Non-pigmented ciliary epithelial cell (primary cell): ENCODE measurements at places on chromosomes 16 and 17.

GRCh38 chr17:77540975-77541374 lies 400.2 kb downstream of the SEC14L1 start:
- DNase-seq = no peak

DNA sequence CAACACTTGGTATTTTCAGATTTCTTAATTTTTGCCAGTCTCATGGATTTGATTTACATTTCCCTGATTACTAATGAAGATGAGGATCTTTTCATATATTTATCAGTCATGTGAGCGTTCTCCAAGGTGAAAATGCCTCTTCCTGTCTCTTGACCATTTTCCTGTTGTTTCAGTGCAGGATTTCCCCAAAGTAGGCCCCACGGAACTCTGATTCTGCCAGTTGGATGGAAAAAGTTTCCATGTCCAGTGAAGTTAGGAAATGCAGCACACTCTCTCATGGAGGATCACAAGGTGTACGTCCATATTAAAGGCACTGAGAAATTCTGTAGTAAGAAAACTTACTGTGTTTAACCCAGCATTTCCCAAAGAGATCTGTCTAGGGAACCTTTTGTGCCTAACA lies 16.5 kb upstream of the LIMD2 start:
- DNase-seq = no peak

- DNase-seq = no peak
Measured at GRCh38 chr16:12502676-12503075, 301.0 kb downstream of the CPPED1 start.

GRCh38 chr17:51741458-51741857 lies 417.1 kb downstream of the CA10 start:
- DNase-seq = no peak

DNA sequence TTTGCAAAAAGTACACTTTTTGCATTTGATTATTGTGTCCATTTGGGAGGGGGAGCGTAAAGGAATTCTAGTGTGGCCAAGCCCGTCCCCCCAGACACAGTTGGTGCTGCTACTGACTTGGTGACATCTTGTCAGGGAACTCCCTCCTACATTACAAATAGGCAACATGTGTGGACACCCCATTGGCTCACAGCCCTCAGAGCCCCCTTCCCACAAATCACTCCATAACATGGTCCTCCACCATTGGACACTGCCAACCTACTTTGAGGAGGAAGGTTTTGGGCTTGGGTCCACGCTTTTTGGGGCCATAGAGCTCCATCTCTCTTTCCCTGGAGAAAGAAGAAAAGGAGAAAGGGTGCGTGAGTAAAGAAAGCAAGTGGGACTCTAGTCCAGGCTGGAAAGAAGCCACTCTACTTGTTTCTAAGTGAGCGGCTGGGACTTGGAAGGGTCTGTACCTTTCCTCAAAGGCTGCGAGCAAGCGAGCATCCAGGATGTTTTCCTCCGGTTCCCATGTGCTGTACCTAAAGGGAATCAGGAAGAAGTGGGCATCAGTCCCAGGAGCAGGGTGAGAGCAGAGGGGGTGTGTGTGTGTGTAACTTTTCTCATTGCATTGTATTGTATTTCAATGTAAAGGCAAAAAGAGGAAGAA lies 958 bp downstream of the CBX8 start:
- DNase-seq = no peak

GRCh38 chr16:66690106-66690847 lies 6.3 kb downstream of the CMTM4 start:
- DNase-seq = no peak

DNA sequence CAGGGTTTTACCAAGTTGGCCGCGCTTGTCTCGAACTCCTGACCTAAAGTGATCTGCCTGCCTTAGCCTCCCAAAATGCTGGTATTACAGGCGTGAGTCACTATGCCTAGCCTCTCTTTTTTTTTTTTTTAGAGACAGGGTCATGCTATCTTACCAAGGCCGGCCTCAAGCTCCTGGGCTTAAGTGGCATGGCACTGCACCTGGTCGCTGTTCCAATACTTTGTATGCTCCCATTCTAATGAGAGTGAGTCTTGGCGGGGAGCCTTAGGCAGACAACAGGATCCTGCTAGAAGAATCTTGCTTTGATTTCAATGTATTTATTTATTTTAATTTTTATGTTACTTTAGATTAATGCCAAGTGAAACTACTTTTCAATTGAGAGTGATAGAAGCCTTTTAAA lies 21.9 kb downstream of the TOM1L2 start:
- DNase-seq = no peak

DNA sequence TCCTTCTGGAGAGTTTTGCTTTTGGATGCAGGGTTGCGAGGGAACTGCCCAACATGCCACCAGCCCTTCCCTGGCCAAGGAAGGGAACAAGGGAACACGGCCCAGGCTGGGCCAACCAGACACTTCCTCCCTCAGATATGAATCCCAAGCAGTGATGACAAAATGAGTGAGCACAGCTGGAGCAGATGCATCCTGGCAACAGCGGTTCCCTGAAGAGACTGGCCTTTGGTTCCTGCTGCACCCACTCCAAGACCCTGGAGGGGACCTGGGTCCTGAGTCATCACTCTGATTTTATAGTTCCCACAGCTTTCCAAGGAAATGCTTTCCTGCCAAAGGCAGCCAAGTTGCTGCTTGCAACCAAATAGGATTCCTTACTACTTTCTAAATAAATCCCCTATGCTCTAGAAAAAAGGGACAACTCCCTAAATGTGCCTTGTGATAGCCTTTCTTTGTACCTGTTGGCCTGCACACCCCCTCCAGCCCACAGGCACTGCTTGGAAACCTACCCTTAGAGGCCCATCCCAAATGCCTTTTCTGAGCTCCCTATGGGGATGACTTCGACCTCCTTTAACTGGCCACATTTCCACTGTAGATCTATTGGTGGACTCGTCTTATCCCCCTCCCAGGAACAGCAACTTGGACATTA lies 5.3 kb downstream of the ST3GAL2 start:
- no peak for DNase-seq

GRCh38 chr17:7191571-7192270 lies 12.6 kb upstream of the ASGR1 start:
- no peak for DNase-seq

DNA sequence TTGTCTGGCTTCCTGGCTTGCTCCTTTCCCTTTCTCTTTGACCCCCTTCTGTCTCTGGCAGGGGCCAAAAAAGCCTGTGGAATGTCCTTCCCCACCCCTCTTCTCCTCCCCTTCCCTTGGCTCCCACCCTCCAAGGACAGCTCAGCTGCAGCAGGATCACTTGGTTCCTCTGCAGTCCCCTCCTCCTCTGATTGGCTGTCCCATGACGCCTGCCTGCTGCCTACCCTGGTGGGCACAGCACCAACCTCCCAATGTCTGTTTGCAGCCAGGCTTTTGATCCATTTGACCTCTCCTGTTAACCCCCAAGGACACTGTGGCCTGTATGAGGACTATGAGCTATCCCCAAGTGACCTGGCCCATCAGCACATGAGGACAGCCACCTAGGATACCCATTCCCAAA lies 14.8 kb upstream of the MTMR4 start:
- no peak for DNase-seq

DNA sequence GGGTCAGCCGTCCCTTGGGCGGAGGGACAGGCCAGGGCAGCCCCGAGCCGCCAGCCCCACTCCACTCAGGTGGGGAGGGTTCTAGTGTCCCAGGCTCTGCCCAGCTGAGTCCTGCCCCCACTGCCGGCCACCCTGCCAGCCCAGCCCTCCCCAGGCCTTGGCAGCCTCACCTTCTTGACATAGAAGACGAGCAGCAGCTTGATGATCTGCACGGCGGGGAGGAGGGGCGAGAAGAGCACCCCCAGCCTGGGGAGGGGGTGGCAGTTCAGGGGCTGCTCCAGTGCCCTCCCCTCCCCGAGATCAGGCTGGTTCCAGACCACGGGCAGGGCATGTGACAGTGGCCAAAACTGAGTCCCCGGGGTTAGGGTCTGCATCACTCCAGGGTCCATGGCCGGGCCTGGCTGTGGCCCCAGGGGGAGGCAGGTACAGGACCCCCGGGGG lies 9.7 kb downstream of the TMC6 start:
- DNase-seq = no peak

- no peak for DNase-seq
Measured at GRCh38 chr16:56263711-56264608, 72.7 kb downstream of the GNAO1 start.

- no peak for DNase-seq
Measured at GRCh38 chr16:82783933-82784572, 157.3 kb downstream of the CDH13 start.

DNA sequence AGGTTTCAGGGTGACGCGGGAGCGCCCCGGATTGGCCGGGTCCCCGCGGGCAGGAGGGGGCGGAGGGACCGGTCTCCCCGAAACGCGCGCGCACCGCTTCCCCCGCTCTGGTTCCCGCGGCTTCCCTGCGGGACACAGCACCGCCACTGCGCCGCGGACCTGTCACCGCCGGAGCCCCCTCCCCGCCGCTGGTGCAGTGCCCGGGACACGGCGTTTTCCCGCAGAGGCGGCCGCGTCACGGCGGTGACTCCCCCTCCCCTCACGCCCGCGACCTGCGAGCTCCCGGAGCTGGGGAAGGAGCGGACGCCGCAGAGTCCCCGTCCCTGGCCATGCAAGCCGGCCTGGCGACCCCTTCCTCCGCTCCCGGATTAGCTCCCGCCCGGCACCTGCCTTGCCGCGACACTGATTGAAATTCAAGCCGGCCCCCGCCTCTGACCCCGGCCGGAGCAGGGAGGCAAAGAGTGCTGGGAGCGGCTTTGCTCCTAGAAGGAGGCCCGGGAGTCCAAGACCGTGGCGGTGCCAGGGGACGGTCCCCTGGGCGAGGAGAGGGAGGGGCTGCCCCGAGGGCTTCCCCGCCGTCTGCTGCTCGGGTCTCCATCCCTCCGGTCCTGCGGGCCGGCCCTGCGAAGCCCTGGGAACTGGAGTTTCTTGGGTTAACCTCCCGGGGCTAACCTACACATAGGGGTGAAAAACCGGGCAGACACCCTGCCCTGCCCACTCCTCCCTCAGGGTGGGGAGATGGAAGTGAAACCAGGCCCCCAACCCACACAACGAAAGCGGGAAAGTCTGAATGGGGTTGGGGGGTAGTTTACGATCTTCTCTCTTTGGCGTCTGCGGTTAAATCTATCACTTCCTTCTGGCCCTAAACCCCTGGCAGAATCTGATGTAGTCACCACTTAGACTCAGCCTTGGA lies 1.0 kb downstream of the RHBDL3 start:
- DNase-seq = no peak

DNA sequence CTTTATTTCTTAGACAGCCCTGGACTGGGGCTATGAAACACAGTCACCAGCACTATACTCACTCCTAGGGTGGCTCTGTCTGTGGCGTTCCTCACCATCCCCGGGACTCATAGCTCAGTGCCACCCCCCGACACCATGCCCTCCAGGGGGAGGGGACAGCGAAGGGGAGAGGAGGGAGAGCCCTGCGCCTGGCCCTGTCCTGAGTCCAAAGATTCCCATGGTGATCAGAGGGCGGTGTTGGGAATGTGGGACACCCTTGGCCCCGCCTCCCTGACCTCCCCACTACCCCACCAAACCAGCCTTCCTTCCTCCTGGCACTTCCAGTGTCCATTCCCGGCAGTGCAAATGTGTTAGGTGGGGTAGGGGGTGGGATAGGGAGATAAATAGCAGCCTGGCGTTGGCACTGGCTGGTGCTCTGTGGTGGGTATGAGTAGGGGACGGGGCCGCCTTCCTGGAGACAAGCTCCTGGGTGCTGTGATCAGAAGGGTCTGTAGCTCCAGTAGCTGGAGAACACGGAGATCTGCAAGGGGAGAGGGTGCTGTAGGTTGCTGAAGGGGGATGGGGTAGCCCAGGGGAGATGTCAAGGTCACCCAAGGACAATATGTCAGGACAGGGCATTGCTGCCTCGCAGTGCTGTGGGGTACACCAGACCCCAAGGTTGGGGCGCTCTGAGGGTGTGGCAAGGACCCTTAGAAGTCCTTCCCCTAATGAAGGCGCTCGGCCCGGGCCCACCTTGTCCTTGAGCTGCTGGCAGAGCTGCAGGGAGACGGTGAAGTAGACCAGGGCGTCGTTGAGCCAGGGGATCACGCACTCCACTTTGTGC lies 2.0 kb downstream of the SMIM22 start:
- no peak for DNase-seq
